ENCODE measurements at places on chromosomes 2 and 18. TPM values are rescaled to one million over a fixed set of nuclear protein-coding genes. Genes with fewer than 3 reads are reported as not detected.

CABYR gene
- not detected for polyA plus RNA-seq

PID1 gene
- polyA plus RNA-seq, result not detected

DNA sequence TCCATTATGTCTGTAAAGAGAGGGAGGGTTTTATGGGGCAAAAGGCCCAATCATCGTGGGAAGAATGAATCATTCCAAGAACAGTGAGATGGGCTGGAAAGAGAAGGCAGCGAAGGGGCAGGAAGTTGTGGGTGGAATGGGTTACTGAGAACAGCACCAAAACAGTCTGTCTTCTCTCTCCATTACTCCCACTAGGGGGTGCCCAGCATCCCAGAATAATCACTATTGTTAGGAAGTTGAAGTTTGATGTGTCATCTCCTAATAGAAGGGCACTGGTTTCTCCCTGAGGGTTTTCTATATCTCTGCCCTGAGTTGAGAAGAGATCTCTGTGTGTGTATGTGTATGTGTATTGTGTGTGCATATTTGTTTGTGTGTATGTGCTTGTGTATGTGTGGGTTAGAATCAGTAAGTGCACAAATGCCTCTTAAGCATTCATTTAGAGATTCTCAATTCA lies 76.6 kb upstream of the MAP4K3 start:
- no peak for DNase-seq

GRCh38 chr2:138720035-138720838 lies 60.0 kb downstream of the NXPH2 start:
- no peak for DNase-seq

DNA sequence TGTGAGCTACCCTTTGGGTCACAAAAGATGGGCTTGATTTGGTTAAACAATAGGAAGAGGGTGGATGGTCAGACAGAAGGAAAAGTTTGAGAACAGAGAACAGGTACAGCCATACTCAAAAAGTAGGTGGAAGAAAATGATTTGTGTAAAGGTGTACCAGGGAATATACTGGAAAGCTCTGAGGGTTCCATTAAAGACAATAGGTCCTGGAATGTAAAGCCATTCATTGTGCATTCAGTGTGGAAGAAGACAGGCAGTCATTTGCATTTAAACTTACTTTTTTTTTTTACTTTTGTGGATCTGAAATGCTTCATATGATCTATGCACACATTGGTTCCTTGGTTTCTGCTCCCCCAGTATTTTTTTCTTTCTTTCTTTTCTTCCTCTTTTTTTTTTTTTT lies 581.4 kb upstream of the PIK3C3 start:
- no peak for DNase-seq

Measured in immature natural killer cell (primary cell).